CD4-positive, alpha-beta T cell (primary cell): ENCODE measurements at places on chromosomes 5 and 9.

DNA sequence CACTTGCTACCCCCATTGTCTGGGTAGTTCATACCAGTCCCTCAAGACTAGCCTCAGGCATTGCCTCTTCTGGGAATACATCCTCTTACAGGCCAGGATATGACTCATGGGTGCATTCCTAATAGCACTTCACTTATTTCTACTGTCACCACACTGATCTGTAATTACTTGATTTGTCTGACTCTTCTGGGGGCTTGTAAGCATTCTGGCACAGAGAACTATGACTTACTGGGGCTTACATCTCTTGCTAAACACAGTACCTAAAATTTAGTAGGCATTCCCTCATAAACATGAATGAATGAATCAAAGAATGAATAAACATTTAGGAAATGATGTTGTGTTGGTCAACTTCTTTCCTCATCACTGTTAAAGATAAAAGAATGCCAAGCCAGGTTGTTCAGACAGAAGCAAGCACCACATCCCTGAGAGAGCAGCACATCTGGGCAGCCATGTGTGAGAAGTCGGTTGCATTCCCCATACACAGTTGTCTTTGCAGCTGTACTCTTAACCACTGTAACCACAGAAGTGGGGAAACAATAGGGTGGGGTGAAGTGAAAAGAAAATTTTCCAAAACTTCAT lies 27.6 kb downstream of the IL7R start:
- peak; percentile 51 for DNase-seq

DNA sequence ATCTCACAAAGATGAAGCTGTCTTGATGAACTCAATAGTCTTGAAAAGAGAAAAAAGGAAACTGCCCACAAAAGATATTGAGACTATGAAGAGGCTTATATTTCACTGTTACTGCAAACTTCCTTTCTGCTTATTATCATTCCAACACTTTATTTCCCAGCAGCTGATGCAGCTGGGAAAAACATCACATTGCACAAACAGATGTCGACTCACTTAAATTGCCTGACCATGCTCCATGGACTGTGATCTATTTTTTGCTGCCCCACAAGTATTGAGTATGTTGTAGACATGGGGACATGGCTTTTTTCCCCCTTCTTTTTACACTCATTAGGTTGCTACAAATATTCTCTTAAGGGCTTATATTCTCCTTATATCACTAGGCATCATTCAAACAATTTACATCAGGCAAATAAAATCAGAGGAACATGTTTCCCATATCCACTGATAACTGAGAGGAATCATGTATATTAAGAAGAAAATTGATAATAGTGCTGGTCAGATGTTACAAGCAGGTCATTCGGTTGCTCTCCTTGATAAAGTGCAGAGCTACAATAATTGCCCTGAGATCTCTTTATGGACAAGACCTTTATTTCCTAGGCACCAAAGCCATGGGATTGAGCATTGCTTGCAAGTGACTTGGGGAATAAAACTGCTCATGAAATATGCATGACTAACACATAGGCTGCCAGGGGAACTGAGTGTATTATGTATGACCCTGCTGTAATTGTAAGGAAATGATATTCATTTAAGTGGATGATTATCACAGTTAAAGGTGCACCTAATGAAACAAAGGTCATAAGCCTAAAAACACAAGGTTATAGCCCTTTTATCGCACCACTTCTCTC lies 509.9 kb downstream of the ZNF608 start:
- no peak for DNase-seq

DNA sequence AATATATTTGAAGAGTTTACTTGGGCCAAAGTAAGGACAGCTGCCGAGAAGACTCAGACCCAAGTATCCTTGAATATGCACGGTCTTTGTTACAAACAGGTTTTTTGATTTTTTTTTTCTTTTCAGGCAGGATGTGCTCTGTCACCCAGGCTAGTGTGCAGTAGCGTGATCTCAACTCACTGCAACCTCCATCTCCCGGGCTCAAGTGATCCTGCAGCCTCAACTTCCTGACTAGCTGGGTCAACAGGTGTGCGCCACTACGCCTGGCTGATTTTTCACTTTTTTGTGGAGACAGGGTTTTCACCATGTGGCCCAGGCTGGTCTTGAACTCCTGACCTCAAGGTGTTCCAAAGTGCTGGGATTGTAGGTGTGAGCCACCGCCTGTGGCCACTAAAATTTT lies 27.4 kb downstream of the JMY start:
- DNase-seq = no peak

GRCh38 chr9:129696944-129697655 lies 31.7 kb downstream of the PRRX2 start:
- no peak for DNase-seq

- DNase-seq = no peak
These were observed 102.2 kb downstream of the PCSK5 start for GRCh38 chr9:75992482-75993206.

- peak; percentile 27 for DNase-seq
These were observed 316.2 kb upstream of the CLINT1 start for GRCh38 chr5:158174918-158175851.

GRCh38 chr9:79581388-79581787 lies 9.6 kb downstream of the TLE4 start:
- peak; percentile 36 for DNase-seq

DNA sequence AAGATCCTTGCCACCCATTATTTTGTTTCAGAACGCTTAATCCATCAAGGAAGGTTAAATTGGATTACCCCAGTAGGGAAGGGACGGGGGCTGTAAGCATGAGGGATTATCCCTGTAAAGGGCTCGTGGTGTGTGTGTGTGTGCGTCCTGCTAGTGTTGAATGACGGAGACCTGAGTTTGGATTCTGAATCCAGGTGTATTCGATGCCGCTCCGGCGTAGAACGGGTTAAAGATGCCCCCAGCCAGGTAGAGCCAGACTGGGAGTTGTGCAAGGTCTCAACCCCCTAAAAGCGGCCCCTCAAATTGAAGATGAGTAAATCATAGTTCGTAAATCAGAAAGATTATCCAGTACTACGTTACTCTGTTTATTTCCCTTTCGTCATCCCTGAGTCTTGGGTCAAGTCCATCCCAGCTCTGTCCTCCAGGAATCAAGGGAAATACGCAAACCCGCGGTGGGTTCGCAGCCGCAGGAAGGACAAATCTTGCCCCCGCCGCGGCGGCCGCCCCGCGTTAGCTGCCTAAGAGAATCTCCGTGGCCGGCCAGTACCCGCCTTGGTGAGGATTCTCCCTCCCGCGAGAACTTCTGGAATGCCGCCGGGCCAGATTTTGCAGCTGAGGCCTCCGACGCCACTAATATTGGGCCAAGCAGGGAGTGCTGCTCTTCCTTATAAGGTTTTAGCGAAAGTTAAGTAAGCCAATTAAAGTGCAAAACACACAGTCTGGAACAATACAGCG lies 586 bp upstream of the MTAP start:
- no peak for DNase-seq

GRCh38 chr5:139276426-139276825 lies 17.1 kb upstream of the MATR3 start:
- DNase-seq = no peak

GRCh38 chr9:88322906-88323566 lies 65.2 kb upstream of the SPIN1 start:
- DNase-seq = peak; percentile 66

DNA sequence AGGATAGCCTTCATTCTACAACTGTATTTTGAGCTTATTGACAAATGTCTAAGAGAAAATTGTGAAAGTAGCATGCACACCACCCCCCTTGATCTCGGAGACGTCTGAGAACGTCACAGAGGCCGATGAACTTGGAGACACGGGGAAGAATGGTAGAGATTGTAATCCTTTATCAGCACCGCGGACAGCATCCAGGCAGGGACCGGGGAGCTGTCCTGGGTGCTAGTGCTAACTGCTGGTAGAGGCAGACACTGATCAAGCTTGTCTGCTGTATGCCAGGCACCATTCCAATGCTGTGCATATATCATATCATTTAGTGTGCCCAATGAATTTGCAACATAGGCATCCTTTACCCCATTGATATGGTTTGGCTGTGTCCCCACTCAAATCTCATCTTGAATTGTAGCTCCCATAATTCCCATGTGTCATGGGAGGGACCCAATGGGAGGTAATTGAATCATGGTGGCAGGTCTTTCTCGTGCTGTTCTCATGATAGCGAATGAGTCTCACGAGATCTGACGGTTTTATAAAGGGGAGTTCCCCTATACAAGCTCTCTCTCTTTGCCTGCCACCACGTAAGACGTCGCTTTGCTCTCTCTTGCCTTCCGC lies 98.8 kb downstream of the LHX2 start:
- peak; percentile 16 for DNase-seq

GRCh38 chr9:126317513-126317912 lies 9.1 kb upstream of the MVB12B start:
- DNase-seq = peak; percentile 69

DNA sequence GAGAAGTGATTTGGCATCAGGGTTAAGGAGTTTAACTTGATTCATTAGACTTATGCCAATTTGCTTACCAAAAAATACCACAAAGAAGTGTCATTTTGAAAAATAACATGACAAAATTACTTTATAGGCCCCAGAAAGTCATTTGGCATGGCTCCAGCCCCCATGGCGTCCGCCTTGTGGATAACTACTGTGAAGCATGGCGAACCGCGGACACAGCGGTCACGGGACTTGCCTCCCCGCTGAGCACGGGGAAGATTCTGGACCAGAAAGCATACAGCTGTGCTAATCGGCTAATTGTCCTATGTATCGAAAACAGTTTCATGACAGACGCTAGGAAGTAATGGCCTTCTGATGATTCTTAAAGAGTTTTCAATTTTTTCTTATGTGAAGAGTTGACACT lies 35.4 kb upstream of the TGFBR1 start:
- DNase-seq = no peak

DNA sequence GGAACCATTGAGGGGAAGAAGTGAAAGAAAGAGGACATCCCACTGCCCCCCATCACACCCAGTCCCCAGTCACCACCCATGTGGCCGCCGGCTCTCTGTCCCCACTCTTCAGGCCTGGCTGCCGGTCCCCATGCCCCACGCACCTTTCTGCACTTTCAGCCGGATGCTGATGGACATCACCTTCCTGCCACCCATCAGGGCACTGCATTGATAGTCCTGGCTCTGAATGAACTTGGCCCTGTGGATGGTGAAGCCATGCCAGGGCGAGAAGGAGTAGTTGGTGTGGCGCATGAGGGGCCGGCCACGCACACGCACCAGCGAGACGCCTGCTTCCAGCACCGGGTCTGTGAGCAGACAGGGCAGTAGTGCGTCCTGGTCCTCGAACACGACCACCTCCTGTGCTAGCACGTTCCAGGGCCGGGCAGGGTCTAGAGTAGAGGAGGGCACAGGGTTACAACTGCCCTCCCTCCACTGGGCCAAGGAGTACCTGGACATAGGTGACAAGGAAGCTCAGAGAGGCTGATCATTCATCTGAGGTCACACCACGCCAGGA lies 6.4 kb downstream of the CSF1R start:
- no peak for DNase-seq
